NCI-H2081 treated with DMSO at 0.1 percent for 48 hours (cell line): ENCODE measurements at places on chromosomes 13 and 19.

DNA sequence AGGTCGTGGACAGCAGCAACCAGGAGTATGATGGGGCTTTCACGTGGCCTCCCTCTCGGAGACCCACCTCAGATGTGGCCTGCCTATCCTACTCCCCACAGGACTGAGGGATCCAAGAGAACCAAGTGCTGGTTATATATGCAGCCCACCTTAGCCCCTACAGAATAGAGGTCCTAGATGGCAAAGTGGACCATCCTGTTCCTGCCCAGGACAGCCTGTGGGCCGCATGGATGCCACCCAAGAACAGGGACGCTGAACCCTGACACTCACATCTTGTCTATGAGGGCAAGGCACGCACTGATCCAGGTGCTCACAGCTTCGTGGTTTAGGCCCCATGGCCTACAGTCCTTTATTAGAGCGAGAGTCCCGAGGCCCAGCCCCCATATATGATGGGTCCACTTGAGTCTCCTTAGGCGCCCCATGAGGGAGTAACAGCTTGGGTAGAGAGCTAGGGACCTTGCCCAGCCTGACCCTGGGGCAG, 1.5 kb upstream of the SLC27A5 start:
- no peak for DNase-seq

DNA sequence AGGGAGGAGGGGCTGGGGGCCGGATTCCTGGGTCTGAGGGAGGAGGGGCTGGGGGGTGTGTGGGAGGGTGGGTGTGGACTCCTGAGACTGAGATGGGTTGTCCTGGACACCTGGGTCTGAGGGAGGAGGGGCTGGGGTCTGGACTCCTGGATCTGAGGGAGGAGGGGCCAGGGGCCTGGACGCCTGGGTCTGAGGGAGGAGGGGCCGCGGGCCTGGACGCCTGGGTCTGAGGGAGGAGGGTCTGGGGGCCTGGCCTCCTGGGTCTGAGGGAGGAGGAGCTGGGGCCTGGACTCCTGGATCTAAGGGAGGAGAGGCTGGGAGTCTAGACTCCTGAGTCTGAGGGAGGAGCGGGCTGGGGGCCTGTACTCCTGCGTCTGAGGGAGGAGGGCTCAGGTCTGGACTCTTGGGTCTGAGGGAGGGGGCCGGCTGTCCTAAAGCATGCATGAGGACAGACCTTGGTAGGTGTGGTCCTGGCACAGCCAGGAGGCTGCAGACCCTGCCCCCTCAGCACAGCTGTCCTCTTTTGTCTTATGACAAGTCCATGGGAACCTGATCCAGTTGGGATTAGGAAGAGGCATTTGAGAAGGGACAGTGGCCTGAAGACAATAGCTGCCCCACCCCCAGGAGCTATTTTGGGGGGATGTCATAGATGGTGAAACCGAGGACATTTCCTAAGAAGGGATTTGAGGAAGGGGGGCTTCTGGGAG, 1.3 kb downstream of the TNNT1 start:
- DNase-seq: no peak

DNA sequence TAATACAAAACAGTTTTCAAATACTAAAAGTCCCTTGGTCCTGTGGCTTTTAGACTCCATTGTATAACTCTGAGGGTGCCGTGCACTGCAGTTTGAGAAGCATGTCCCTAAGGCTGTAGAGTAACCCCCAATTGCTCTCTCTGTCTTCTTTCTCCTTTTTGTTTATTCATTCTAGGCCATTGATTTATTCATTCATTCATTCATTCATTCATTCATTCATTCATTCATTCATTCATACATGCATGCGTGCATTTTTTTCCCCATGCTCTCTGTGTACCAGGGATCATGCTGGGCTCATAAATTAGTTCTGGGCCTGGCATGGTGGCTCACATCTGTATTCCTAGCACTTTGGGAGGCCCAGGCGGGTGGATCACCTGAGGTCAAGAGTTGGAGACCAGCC, 19.3 kb downstream of the PRR22 start:
- DNase-seq: no peak

- DNase-seq: no peak
Observed at GRCh38 chr13:37835392-37835791, 34.2 kb downstream of the TRPC4 start.

DNA sequence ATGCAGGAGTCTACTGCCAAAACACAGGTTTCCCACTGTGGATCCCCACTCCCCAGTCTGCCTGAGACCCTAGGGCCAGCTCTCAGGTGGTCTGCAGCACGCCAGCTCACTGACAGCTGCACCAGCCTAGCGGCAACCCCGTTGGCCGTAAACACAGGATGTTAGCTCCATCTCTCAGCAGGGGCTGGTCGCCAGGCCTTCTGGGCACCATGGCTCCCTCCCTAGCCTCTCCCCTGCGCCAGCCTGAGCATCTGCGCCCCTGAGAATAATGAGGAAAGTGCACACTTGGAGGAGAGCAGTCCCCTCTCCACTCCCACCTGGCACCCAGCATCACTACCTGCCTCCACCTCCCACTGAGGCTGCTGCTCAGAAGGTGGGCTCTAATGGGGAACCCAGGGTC, 20.8 kb upstream of the EPHX3 start:
- DNase-seq: no peak

- no peak for DNase-seq
Observed at GRCh38 chr19:49271080-49271753, 53.8 kb downstream of the SLC6A16 start.

GRCh38 chr13:36030670-36031331, 100.4 kb downstream of the DCLK1 start:
- DNase-seq: no peak

- DNase-seq: no peak
Observed at GRCh38 chr13:45537516-45537915, 72.8 kb downstream of the COG3 start.

DNA sequence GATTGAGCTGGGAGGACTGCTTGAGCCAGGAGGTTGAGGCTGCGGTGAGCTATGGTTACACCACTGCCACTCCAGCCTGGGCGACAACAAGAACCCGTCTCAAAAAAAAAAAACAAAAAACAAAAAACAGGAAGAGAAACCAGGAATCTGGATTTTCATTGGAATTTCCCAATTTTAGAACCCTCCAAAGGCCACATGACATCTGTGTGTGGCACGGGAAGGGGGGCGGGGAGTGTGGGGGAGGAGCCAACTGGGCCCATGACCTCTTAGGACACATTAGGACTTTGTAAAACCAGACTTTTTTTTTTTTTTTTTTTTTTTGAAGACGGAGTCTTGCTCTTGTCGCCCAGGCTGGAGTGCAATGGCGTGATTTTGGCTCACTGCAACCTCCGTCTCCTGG, 21.2 kb upstream of the MYDGF start:
- DNase-seq: no peak
